Fibroblast of skin of abdomen (primary cell): ENCODE measurements at places on chromosomes 11 and 22.
A peak's percentile ranks its signal among the peaks of the same experiment; 100 is the strongest.

DNA sequence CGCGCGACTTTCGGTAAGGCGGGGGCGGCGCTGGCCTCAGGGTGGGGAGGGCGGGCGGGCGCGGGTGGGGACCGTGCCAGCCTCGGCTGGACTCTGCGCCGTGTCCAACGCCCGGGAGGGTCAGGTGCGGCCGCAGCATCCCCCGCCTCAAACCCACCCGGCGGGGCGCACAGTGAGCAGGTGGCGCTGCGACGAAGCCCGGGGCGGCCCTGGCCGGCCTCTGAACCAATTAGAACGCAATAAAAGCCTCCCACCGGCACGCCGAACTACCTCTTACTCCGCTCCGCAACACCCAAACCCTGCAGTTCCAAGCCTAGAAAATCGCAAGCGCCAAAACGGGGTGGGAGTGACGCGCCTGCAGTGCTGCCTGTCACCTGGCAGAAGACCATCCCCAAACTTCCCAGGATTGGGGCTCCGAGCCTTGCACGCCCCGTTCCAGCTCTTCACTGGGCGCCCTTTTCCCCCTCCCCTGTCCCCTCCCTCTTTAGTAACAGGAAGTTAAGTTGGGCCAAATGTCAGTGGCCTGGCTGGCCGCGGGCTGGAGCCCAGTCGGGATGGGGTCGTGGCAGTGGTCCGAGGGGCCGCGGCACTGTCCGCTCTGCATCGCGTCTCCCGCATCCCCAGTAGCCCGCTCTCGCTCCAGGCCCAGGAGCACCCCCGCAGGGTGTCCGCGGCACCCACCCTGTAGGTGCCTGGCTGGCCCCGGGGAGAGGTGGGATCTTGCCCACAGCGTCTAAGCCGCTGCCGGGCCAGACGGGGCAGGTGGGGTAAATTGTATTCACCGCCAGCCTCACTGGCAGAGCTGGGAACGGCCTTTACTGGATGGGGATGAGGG, 541 bp downstream of the MICAL2 start:
- DNase-seq: no peak

DNA sequence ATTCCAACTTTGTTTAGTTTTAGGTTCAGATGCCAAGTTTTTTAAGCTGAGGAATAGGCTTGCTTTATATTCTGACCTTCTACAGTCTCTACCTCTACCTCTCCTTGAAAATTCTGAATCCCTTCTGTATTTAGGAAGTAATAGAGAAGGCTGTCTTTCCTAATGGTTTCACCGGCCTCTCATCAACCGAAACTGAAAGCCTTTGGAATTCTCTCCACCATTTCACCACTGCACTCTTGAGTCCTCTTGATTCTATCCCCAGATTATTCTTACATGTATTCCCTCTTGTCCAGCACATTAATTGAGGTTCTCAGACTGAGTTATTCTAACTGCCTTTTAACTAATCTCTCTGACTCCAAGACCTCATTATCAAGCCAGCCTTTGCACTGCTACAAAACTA, 67.7 kb upstream of the PICALM start:
- no peak for DNase-seq

DNA sequence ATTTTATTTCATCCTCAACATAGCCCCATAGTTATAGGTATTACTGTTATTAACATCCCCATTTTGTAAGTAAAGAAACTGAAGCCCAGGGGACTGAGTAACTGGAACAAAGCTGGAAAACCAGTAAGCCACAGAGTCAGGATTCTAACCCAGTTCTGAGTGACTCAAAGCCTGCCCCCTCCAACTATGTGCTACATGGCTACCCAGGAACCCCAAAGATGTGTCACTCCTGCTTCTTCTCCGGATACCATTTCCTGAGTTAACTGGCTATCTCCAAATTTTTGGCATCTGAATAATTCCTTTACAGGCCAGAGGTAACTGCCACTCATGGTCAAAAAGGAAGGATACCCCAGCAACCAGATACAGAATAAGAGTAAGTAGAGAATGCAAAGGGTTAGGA, 43.6 kb downstream of the TENM4 start:
- DNase-seq: peak; percentile 61

GRCh38 chr11:65290448-65291165, 24.1 kb upstream of the CDC42EP2 start:
- DNase-seq: peak; percentile 96

DNA sequence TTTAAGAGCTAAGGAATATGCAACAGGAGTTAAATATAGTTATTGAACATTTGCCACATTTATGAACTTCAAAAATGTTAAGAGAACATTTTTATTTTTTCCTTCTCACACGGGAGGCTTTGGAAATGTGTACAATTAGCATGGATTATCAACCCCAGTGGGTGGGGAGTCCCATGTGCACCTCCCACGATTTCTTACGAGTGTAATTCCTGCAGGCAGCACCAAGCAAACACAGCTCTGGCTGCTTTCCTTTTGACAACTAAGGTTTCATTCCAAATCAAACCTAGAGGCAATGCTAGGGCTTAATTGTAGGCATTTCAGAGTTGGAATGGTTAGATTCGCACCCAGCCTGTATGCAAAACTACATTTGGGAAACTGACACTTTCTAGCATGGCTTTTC, 460.9 kb downstream of the METTL15 start:
- no peak for DNase-seq

- no peak for DNase-seq
Observed at GRCh38 chr22:26053737-26054316, 115.4 kb upstream of the SEZ6L start.

GRCh38 chr11:30579415-30580175, 6.6 kb downstream of the MPPED2 start:
- DNase-seq: no peak

DNA sequence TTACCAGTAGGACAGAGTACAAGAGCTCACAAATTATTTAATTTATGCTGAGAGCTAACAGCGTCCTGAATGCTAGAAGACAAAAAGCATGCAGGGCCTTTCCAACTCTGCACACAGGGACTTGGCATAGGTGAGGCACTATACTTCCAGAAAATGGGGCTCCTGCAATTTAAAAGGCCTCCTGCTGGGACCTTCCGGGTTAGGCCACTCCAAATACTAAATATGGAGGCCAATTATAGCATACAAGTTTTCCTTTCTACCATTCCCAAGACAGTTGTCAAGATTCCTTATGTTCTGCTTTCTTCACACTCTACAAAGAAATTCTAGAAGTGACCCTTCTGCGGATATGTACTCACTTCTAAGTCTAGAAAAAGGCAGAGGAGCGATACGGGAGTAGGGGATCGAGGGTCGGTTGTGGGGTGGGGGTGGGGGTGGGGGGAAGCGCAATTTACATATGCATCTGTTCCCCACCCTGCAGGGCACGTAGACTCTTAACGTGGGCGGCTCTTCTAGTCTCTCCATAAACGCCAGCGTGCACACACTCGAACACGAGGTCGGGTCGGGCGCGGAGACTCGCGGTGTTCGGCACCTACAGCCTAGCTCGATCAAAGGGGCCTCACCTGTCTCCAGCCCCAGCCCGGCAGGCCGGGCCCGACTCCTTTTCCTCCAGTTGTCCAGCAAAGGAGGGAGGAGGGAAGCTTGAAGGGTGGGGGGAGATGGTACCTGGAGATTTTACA, 728 bp downstream of the DCUN1D5 start:
- DNase-seq: peak; percentile 31

- DNase-seq: peak; percentile 67
Observed at GRCh38 chr11:118928870-118929500, 3.3 kb upstream of the BCL9L start.

GRCh38 chr11:7072401-7073028, 16.3 kb upstream of the RBMXL2 start:
- no peak for DNase-seq

DNA sequence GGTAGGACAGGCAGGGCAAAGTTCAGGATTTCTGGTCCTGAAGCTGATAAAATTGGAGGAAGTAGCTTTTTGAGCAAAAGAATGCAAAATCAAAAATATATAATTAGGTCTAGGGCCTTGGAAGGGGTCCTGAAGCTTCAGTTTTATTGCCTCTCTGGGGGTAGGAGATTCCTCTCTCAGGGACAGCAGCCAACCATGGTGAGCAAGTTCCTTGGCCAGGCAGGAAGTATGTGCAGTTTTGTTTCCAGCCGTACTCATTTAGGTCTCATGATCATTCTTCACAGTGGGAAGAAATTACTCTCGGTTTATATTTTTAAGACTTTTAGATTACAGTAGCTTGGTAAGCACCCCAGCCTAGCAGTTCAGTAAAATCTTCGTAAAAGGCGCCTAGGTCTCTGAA, 2.9 kb upstream of the RAB38 start:
- DNase-seq: peak; percentile 37

DNA sequence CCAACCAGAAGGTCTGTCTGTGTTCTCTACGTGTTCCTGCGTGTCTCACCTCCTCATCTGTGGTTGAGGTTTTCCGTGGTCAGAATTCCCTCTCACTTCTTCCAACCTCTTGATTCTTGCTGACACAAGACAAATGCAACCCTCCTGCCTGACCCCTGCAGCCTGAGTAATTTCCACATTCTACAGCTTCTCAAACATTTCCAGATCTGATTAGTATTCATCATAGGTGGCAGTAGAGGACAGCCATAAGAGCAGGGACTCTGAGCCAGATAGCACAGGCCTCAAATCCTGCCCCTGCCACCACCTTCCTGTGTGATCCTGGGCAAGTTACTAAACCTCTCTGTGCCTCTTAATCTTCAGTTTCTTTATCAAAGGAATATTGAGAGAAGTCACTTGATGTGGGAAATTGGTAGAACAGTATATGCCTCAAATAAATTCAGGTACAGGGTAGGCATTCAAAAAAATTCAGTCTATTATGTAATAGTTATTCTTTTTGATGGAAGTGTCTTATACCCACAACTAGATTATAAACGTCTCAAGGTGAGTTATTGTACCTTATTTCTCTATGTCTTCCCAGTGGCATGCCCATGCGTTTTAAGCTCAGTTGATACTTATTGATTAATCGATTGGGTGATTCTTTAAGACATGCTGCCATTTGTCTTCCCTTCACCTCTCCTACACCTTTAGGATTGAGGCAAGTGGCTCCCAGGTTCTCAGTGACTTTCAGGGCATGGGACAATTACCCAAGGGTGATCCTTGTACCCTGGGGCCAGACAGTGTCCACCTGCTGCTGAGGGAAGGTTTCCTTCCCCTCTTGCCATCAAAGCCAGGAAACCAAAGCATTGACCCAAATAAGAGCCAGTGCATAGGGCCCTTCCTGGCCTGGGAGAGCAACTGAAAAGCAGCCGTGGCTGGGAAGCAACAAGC, 19.6 kb downstream of the POU2AF1 start:
- DNase-seq: no peak

GRCh38 chr11:74840486-74840885, 91.8 kb downstream of the RNF169 start:
- DNase-seq: no peak
